ENCODE measurements at places on chromosomes 5 and 9.

- DNase-seq = no peak
These were observed 169.3 kb downstream of the CCDC192 start for GRCh38 chr5:127872494-127872893.

DNA sequence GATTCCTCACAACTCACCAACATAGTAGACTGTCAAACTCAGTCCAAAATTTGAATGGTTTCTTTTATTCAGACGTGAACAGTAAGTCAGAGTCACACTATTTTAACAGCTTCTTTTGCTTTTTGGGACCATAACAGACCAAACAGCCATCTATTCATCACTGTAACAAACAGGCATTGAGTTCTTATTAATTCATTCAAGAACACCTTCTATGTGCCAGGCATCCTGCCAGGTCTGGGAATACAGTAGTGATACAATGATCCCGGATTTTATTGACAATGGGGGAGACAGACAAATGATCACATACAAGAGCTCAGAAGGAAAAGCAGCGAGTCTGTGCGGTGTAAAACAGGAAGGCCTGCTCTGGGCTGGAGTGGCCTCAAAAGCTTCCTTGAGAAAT, 153.3 kb upstream of the ERCC6L2 start:
- DNase-seq = no peak

DNA sequence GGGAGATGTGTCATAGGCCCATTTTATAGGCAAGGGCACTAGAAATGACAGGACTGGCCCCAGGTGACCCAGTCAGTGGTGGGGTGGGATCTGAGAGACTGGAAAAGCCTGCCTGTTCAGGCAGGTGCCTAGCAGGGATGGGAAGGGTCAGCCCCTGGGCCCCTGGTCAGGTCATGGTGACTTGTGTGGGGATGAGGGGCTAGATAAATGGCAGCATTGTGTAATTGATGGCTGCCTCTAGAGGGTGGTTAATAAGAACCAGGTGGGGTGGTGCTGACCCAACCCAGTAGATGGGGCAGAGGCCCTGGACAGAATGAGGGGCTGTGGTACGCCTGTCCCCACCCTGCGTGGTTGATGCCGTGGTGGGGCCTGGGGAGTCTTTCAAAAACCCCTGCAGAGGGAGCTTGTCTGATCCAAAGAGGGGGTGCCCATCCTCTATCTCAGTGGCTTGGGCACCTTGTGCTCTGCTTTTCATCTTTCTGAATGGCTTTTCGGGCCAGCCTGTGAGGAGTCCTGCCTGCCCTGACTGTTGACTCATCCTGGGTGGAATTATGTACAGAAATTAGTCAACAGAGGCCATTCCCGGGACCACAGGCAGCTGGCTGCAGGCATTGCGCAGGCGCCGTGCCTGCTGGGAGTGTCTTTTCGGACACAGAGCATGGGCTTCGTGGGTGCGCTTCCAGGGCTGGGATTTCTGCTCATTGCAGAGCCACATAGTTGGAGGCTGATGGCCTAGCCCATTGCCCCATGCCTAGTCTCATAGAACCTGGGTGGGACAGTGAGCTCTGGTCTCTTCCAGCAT, 93.6 kb upstream of the PITX1 start:
- DNase-seq = no peak

DNA sequence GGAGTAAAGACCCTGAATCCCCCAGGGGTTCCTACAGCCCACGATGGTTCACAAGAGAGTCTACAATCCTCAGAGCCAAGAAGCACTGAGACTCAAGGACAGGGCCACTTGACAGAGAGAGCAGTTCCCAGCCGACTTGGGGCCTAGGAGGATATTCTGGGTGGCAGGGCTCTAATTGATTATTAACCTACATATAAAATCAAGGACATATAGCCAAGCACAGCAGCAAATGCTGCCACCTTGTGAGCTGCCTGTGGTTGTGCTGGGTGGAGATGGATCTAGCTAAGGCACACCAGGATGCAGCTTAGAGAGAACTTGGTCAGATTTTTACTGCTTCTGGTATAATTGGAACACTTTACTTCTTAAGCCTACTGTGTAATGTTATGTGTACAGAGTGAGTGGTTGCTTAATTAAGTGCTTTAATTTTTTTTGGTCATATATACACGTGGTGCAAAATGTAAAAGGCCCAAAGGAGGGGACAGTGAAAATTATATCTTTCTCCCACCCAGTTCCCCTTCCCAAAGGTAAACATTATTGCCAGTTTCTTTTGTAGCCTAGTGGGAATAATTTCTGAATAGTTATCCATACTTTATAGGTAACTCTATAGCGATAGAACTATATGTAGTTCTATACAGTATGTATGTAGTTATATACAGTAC, 78.8 kb downstream of the F2RL2 start:
- peak; percentile 21 for DNase-seq

- DNase-seq = no peak
These were observed 40.7 kb downstream of the AHRR start for GRCh38 chr5:362189-362588.

DNA sequence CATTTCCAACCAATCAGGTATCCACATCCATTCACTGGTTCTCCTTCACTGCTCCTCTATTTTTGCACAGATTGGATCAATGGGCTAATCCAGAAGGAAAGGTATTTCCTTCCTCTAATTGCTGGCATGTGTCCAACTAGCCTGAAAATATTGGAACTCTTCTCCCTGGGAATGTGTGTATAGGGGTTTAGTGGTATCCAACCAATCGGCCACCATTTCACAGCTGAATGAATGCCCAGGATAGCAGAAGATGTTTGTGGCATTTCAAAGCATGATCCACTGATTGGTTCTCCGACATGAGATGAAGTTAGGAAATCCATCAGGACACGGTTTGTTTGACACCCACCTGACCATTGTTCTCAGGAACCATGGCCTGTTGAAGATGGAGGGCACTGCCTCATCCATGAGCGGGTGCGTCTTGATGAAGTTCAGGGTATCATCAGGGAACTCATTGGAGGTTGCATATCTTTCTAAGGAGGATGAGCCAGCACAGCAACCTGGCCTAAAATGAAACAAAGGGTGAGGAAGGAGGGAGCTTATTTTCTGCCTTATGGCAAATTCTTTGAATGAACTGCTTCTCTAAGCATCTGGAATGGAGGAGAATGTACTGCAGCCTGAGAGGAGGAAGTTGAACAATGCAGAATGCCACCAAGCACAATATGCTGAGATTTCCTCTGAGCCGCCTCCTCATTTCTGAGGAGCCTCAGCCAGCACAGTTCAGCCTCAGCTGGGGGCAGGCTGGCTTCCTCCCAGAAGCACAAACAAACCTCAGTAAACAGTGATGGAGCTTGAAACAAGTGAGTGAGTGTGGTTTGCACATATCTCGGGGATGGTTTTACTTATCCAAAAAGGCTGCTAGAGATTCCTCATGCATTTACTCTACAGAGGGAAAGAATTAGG, 94.6 kb downstream of the SEMA6A start:
- no peak for DNase-seq

DNA sequence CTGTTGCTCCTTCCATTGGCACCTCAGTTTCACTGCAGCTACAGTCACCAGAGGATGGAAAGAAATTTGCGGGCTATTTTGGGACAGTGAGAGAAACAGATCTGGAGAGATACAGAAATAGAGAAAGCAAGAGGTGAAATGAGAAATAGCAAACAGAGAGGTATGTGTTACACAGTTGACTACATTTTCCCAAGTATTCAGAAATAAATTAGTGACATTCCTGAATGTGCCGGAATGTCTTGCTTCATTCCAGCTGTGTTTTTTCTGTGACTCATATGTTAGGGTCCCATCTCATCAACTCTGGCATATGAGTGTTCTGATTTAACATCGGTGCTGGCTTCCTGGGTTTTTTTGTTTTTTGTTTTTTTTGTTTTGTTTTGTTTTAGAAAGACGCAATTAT, 63.8 kb upstream of the ZNF462 start:
- DNase-seq = peak; percentile 42

DNA sequence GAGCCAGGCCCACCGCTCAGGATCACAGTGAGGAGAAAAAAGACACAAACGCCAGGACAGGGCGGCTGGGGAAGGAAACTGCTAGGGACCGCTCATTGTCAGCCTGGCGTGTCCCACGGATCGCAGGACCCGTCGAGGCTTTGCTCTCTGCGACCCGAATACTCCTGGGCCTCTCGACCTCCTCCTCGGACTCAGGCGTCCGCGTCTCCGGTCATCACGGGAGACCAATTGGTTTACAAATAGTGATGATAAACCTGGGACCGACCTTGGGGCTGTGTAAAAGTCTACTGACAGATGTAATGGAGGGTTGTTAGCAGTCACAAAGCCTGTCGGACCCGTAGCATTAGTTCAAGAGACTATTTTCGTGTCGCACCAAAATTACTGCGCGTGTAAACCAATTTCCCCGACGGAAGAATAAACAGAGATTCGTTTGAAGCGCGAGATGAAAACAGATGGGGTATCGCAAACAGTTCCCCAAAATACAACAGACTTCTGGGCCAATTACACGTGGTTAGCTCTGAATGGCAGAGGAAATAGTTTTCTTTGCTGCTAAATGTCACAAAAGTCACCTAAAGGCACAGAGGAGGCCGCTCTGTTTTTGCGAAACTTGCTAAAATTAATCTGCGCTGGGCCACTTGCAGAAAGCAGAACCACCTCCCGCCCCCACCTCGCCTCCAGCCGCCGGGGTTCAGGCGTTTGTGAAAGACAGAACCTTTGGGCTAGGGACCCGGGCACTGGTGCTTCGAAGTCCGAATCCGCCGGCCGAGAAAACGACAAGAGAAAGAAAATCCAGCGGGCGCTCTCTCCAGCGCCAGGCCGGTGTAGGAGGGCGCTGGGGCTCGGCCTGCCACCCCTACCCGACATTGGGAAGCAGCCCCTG, 67.6 kb downstream of the FOXD1 start:
- no peak for DNase-seq

DNA sequence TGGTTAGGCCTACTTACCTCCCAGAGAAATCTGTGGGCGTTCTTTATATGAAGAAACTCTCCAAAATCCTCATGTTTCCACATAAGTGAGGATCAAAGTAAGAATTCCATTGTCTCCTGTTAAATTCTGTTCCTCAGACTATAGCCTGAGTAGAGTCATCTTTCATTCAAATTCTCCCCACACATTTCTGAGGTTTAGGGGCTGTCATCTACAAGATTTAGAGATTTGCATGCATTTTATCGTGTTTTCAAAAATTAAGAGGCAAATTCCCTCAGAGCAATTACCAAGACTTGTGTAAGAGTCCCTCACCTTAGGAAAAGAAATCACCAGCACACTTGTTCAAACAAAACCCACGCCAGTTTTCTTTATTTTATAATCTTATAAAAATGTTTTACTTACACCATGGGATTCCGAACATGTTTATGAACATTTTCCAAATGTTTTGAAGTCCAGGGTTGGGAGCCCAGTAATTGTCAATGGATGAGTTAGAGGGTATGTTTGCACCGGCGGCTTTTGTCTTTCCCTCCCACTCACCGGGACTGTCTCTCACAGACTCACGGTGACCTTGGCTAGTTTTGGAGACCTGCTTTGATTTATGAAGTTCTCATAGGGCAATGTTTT, 367.6 kb downstream of the ENC1 start:
- DNase-seq = no peak

- no peak for DNase-seq
These were observed 3.3 kb downstream of the EBF1 start for GRCh38 chr5:159096243-159096923.

- DNase-seq = no peak
These were observed 411.5 kb downstream of the RASEF start for GRCh38 chr9:82651474-82651873.

GRCh38 chr9:125646217-125646616, 60.8 kb downstream of the MAPKAP1 start:
- DNase-seq = no peak

DNA sequence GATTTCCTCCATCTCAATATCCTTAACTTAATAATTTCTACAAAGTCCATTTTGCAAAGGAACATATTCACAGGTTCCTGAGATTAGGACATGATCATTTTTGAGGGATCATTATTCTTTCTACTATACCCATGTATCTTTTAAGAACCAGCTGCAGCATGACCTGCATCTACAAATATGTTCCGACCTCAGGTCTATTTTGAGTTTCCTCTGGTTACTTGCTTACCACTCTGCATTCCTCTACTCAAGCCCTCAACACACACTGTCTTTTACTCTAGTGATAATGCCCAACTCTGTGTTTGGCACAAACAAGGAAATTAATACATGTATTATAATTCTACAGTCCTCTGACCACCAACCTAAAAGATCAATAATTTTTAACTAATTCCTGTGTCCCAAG, 386.1 kb downstream of the DNAH5 start:
- DNase-seq = no peak

GRCh38 chr5:39058178-39058921, 15.8 kb downstream of the RICTOR start:
- no peak for DNase-seq

DNA sequence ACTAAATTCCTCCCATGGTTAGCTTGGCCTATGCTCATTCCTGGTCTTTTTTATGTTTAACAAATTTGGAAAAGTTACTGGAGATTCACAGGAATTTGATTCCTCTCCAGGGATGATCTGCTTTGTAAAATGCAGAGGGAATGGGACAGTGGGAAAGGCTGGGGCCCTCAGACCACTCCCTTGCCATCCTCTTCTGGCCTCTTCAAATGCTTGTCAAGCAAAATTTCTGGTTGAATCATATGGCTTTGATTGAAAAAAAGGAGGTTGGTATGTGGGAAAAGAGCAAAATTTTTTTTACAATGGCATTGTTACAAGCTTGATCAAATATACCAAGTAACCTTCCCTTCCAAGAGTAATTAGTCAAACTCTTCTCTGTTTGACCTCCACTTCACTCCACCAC, 225.1 kb downstream of the PIK3R1 start:
- DNase-seq = no peak

DNA sequence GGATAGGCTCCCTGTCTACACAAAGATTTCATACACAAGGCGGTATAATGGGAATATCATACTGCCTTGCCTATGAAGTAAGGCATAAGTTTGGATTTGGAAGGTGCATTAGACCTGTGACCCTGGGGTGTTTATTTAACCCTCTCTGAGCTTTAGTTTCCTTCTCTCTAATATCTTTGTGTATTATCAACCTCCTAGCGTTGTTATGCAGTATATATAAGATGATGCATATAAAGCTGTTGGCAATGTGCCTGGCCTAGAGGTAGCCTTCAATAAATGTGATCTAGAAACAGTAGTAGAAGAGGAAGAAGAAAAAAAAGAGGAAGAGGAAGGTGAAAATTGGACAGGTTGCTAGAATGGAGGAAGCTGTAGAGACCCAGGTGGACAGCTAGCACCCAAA, 311.6 kb upstream of the CLINT1 start:
- no peak for DNase-seq

DNA sequence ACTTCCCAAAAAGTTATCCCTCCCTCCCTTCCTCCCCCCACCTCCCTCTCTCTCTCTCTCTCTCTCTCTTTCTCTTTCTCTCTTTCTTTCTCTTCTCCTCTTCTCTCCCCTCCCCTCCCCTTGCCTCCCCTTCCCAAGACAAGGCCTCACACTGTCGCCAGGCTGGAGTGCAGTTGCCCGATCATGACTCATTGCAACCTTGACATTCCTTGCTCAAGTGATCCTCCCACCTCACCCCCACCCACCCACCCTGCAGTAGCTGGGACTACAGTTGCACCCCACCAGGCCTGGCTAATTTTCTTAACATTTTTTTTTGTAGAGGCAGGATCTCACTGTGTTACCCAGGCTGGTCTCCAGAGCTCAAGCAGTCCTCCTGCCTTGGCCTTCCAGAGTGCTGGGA, 32.8 kb downstream of the VPS13A start:
- no peak for DNase-seq

Data from SW 1271 (cell line).